ENCODE measurements at places on chromosomes 7 and 10.

DNA sequence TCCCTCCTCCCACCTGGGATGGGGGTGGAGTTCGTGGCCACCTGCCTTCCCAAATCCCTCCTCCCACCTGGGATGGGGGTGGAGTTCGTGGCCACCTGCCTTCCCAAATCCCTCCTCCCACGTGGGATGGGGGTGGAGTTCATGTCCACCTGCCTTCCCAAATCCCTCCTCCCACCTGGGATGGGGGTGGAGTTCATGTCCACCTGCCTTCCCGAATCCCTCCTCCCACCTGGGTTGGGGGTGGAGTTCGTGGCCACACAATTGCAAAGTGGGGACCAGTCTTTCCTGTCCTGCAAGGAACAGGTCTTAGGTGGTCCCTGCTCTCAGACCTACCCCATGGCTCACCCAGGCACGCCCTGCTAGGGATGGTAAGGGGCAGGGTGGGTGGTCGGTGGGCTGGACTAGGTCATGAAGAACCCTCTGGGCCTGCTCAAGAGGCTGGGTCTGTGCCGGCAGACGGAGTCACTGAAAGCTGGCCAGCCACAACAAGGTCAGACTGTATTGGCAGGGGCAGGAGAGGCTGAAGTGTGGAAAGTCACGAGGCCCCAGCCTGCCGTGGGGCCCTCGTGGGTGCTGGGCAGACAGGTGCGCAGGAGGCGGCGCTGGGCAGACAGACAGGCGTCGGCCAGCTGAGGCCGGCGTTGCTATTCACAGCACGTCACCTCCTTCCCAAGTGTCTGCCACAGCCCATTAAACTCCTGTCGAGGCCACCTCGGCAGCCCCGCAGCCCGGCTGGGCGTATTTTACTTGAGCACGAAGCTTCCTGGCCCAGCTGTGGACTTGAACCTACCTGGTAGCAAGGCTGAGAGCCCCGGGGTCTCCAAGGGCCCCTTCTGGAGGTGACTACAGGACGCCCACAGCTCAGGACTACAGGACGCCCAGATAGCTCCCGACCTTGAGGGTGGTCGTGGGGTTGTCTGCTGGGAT is 4.1 kb downstream of the KNDC1 start:
- DNase-seq: no peak

DNA sequence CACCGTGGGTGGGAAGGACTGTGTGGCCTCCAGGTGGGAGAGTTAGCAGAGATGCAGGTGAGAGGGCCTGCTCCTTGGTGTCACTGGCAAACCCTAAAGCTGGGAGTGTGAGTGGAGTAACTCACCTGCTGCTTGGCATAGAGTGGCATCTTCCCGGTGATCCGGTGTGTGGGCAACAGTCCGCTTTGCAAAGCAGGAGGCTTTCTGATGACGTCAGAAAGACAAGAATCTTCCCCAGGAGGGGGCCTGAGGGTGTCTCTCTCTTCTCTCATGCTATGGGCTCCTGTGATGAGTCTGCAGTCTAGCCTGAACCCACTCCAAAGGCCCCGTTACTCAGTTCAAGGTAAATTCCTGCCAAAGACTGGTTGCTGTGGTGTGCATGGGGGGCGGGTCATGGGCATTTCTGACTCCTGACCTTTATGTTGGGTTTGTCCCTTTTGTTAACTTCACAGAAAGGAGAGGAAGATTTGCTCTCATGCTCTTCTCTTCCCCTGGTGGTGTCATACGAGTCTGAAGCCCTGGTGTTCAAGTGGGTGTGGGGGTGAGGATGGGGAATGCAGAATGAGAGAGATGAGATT is 187.9 kb downstream of the GATA3 start:
- no peak for DNase-seq

- no peak for DNase-seq
These were observed 9.2 kb upstream of the IL6 start for GRCh38 chr7:22717760-22718159.

DNA sequence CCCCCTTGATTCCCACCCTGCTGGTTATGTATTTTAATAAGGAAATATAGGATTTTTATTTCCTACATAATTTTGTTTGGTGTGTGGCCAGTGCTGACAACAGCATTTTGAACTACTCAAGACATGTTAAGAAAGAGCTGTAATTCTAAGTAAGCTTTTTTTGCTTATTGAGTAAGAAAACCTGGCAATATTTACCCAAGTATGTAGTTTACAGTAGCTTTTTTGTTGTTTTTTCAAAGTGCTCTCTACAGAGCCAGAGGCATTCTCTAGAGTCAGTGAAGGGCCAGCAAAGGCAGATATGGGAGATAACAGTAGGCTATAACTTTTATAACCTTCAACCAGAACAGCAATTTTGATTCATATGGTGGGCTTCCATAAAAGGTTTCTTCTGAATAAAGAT is 63.2 kb upstream of the TMEM168 start:
- no peak for DNase-seq

DNA sequence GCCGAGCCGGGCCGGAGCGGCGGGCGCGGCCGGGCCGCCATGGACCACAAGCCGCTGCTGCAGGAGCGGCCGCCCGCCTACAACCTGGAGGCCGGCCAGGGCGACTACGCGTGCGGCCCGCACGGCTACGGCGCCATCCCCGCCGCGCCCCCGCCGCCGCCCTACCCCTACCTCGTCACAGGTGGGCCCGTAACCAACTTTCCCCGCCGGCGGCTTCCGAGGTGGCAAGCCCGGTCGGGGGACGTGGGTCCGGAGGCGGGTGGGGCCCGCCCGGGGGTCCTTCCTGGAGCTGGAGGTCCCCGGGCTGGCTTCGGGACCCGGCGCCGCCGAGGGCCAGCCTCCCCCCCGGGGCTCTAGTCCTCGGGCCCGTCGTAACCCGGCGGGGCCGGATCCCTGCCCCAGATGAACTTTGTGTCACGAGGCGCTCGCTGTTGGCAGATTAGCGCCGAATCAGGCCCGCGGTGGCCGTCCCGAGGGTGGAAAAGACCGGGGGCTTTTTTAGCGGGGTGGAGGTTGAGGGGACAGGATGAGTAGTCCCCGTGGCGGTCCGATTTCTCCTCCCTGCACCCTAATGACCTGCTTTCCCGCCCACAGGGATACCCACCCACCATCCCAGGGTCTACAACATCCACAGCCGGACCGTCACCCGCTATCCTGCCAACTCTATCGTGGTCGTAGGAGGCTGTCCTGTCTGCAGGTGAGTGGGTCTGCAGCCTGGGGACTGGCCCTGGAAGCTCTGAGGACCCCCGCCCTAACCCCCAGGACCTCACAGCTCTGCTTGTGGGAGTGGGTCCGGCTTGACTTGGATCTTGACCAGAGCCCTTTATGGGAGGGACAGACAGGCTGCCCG is 496 bp downstream of the BRI3 start:
- no peak for DNase-seq

GRCh38 chr10:101580486-101581399 is 7.3 kb downstream of the POLL start:
- no peak for DNase-seq

GRCh38 chr10:43671659-43672531 is 23.2 kb upstream of the ZNF32 start:
- DNase-seq: peak; percentile 26

GRCh38 chr10:38156416-38157269 is 62.5 kb downstream of the ZNF37A start:
- no peak for DNase-seq

DNA sequence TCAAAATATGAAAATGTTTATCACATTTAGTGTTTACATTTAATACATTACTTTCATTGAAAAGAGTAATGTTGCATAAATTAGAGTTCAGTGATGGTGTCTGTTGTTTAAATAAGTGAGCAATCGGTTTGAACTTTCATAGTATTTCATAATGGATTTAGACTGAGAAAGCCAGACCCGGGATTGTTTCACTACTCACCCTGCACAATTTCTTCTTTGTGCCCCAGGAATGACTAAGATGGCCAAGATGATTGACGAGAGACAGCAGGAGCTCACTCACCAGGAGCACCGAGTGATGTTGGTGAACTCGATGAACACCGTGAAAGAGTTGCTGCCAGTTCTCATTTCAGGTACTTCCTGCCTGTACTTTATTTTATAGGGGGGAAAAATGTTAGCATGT is 74.6 kb downstream of the VCL start:
- DNase-seq: no peak

GRCh38 chr7:95619921-95620320 is 23.6 kb upstream of the PDK4 start:
- DNase-seq: no peak

DNA sequence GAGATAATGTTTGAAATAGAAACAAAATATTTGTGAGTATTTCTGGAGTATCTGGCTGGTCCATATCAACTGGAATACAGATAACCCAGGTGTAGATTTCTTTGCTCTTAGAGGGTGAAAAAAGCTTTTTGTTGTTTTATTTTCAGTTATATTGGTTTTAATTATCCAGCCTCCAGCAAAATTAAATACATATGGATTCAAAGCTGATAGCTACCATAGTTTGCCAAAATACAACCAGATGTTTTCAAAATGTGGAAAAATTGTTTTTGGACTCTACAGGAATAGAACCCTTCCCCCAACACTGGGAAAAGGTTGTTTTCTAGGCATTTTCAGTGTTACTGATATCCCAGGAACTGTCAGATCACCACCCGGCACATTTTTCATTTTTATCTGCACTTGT is 30.1 kb downstream of the LRRC17 start:
- no peak for DNase-seq

DNA sequence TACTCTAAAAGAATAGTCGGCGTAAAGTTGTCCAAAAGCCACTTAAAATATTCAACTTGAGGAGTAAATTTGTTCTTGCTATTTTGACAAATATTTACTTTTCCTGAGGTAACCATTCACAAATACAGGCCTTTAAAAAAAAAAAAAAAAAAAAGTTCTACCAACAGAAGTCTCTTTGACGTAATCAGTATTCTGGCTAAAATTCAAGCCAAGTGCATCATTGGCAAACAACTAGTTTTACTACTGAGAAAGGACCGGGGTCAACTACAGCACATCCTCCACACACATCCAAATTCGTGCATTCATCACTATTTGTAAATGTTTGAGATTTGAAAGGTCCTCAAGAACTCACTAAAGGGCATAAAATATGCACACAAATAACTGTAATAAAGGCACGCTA is 2.0 kb downstream of the OAT start:
- no peak for DNase-seq

DNA sequence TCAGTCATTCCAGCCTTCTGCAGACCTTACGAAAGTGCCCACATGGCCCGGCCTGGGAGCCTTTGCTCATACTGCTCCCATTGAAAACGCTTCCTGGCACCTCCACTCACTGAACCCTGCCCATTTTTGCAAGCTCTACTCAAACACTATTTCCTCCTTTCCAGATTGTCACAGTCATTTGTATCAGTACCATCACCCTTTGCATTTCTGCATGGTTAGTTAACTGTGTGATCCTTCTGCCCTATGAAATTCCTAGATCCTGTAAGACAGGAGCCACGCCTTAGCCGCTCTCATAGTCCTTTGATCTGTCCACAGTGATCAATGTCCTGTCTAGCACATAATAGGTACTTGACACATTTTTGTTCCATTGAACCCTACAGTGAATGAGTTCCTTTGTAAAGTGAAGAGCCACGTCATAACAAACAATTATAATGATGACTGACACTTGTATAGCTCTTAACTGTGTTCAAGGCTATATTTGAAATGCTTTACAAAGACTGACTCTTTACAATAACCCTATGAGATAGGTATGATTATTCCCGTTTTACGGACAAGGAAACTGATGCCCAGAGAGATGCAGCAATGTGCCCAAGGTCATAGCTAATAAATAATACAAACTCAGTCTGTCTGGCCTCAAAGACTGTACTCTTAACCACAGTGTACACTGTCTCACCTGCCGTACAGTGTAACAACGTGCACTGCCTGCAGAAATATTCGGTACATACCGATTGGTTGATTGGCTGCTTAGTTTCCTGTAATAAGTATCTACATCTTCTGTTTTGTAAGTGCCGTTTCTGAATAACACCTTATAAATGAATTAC is 16.6 kb upstream of the ITIH2 start:
- no peak for DNase-seq

DNA sequence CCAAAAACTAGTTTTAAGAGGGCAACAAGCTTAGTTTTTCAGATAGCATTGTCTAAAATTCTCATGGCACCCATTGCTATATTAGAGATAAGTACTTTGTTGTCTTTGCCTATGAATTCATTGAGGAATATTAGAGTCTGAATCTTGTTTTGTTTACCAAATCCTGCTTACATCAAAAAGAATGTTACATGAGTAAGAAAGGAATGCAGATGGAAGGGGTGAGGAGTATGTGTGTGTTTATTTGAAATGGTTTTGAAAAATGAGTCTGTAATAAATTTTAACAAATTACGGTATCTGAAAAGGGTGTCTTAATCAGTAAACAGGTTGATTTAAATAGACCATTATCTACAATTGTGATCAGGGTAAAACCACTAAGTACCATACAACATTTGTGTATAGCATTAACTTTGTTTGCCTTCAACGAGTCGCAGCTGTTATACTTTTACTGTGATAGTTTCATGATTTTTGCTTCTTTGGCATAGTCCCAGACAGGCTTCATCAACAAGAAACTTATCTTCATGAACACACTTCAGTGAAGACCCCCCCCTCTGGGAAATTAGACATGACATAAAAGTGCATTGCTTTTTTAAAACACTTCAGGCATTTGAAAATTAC is 1183.9 kb upstream of the C7orf33 start:
- no peak for DNase-seq

- no peak for DNase-seq
These were observed 862.6 kb downstream of the NRG3 start for GRCh38 chr10:82737549-82737948.

DNA sequence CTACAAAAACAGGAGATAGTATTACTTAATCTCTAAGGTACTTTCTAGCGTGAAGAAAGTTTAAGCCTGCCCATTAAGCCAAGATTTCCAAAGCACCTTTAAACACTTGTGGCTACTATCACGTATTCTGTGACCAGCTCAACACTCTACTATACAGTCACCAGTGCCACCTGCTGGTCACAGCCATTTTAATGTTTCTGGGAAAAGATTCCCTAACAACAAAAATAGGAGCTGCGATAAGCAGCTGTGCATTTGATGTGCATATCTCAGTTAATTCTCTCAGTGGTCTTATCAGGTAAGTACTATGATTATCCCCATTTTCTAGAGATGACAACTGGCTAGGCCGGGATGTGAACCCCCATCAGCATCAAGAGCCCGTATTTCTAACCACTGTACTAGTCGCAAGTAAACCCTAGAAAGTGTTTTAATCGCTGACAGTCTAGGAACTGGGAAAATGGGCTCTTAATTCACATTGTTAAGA is 860 bp downstream of the SEC31B start:
- peak; percentile 44 for DNase-seq

GRCh38 chr7:151857412-151857811 is 19.5 kb downstream of the PRKAG2 start:
- DNase-seq: no peak

GRCh38 chr10:47452495-47453140 is 31.3 kb downstream of the ANXA8 start:
- DNase-seq: no peak

DNA sequence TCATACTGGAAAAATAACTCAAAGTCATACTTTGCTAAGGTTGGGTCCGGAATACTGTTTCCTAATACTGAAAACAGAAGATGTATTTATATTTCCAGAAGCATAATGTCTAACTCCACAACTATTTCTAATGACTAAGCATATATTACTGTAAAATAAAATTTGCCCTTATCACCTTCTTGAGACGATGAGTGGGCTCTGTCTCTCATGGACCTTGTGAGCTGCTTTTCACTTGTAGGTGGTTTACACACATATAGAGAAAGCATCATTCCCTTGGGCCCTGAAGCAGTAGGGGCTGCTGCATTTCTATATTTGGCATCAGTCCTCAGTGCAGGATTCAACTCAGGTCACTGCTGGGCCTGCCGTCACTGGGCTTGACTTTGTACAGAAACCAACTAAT is 10.7 kb upstream of the FAM13C start:
- no peak for DNase-seq

GRCh38 chr7:130669085-130669700 is 645 bp upstream of the COPG2 start:
- peak; percentile 50 for DNase-seq
